ENCODE measurements at places on chromosomes 3 and 15. TPM values are rescaled to one million over a fixed set of nuclear protein-coding genes. Genes with fewer than 3 reads are reported as not detected.

DNA sequence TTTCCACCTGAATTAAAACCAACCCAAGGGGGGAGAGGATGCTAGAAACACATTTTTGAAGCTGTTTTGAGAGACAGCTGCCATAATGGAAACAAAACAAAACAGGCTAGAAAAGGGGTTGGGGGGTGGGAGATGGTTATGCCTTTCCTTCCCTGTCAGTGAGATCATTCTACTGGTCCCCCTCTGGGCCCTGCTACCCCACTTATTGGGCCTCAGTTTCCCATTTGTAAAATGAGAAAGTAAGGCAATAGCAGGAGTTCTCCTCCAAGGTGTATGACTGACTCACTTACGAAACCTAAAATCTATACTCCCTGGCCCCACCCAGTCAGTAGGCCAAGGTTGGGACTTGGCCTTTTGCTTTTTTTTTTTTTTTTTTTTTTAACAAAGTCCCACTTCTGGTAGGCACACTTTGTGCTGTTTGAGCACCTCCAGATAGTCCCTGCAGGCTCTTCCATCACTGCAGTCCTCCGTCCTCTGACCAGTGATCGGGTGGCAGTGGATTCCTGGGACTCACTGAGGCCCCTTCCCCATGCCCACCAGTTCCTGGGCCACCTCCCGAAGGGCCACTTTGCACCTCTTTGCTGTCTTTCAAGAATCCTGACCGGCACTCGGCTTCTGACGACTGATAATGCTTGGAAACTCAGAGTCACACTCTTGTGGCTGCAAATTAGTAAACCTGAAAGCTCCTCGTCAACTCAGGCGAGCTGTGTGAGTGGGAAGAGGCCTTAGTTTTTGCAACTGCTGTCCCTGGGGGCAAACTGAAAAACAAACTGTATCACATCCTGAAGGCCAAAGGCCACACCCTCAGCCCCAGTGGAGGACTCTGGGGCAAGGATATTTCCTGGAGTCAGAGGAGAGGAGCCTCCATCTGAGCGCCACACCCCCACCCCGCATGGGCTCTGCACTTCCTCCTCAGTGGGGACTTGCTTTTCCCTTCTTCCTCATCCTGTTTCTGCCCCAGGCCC lies 6.7 kb upstream of the PSTPIP1 start:
- DNase-seq: no peak

DNA sequence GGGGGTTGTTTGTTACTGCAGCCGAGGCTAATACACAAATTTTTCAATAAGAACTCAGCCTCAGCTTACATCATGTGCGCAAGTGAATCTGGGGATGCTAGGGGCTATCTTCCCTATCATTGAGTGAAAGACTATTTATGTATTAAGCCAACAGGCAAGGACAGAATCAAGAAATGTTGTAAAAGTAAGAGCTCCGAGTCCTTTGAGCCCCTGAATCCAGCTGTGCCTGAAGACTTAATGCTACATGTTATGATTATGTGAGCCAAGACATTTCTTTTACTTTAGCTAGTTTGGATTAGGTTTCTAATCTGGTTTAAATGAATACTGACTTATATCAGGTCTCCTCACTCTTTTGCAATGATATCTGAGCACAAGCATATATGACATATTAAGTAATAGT lies 782.9 kb upstream of the CFAP20DC start:
- no peak for DNase-seq

GRCh38 chr15:95171564-95171963 lies 940.2 kb downstream of the MCTP2 start:
- peak; percentile 3 for DNase-seq

- DNase-seq: no peak
These were observed 262.0 kb downstream of the TUSC7 start for GRCh38 chr3:116971531-116971930.

GRCh38 chr15:32993285-32993684 lies 201.2 kb downstream of the FMN1 start:
- no peak for DNase-seq

GRCh38 chr3:124992041-124992440 lies 57.5 kb upstream of the MUC13 start:
- DNase-seq: no peak

DNA sequence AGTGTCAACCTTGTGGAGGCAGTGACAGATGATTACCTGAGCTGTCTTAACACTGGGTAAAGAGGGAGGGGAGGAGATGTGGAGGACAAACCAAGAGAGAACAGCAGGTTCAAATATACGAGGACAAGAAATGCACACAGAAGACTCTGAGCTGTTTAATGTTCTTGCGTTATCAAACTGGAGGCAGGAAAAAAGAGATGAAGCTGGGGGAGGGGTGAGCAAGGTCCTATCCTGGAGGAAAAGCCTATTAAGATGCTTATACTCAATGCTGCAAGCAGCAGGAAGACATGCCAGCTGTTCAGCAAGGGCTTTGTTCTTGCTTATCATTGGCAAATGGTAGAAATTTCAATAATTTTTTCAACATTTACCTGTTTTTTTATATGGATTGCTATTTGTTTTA lies 345.7 kb upstream of the TRIM42 start:
- DNase-seq: no peak

- DNase-seq: peak; percentile 20
These were observed 1.3 kb upstream of the SPTSSB start for GRCh38 chr3:161372321-161373260.

GRCh38 chr15:33448151-33448550 lies 137.4 kb downstream of the RYR3 start:
- no peak for DNase-seq

GRCh38 chr3:8595695-8596115 lies 48.9 kb downstream of the SSUH2 start:
- no peak for DNase-seq

GRCh38 chr3:108820586-108820985 lies 2.0 kb upstream of the TRAT1 start:
- DNase-seq: no peak

- DNase-seq: no peak
These were observed 1.9 kb downstream of the ROBO2 start for GRCh38 chr3:77041811-77042210.

DNA sequence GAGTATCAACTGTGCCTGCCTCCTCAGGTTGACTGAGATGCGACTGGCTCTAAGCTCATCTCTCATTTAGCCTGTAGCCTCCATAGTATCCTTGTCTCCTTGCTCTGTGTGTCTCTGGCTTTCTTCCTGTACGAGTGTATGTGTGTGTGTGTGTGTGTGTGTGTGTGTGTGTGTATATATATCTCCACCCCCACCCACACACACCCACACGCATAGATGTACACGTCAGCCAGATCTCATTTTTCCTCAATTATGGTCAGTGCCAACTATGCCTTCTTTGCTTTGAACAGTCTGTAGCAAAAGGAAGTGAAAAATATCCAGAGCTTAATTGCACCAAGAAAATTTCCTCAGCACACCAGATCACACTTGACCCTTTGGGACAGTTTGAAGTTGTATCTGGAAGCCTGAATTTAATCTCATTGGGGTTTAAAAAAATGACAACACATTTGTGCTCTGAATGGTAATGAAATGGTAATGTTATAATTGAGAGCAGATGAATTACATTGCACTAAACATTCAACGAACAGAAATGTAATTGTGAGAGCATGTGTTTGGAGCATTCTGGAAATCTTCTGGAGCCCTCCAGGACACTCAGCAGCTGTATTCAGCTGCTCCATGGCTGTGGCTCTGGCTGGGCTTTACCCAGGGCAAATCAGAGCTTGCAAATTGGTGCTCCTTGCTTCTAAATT lies 63.6 kb downstream of the RYR3 start:
- DNase-seq: no peak

DNA sequence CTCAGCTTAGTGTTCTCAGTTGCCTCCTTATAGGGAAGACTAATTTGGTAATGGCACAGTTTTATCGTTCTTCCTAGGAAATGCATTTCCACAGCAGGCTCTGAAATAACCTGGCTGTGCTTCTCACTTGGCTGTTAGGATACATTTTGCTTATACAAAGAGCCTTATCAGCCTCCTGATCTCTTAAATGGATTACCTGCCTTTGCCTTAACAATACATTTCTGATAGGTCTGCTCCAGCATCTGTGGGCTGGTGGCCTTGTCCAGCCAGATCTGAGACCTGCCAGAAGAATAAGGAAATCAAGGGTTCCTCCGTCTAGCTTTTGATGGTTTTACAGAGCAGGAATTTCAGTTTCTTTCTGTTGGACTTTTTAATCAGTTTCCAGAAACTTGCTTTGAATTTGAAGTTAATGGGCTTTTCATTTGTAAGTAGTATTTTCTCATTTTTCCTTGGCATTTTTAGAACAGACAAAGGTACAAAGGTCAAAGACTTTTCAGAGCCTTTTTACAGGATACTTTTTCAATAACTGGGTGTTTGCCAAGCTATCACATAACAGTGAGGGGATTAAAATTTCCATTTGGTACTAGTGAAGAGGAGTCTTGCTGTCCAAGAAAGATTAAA lies 116.3 kb downstream of the AKAP13 start:
- DNase-seq: no peak

DNA sequence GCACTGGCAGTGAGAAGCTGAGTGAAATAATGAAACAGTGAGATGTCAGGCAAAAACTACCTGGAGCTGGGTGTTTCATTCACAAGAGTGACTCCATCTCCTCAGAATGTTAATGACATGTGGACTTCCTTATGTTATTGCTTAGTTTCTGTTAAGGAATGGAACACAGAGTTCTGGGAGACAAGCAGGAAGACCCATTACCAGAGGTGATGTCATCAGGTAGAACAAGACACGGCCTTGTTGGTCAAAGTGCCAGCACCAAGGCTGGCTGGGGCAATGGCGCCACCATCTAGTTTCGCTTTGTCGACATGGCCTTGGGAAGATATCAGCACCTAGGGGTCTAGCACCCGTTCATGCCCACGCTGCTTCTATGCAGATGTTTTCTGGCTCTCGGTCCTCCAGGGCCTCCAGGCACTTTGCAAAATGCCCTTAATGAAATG lies 252.2 kb downstream of the FAM43A start:
- DNase-seq: peak; percentile 15

GRCh38 chr3:184231671-184232070 lies 2.3 kb downstream of the VWA5B2 start:
- no peak for DNase-seq

DNA sequence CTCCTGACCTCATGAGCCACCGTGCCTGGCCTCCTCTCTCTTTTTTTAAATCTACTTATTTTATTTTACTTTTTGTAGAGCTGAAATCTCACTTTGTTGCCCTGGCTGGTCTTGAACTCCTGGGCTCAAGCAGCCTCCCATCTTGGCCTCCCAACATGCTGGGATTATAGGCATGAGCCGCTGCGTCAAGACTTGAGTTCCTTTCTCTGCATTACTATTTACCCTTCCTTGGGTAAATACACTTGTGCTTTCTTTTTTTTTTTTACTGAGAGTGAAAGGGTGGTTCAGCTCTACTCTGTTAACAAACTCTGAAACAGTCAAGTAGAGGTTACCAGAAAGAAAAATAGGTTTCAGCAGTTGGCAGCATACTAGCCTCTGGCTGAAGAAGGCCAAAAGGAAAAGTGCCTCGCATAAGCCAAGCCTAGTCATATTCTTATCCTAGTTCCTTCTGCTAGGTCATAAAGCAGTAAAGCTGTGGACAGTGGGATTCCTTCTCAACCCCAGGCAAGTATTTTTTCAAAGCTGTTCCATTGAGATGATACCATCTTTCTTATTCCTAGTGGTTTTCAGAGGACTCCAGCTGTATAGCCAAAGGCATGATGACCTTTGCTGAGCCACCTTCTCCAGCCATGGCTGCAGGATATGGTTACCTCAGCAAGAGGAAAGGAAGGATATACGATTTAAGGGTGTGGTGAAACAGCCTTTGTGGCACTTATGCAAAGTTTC lies 135.1 kb downstream of the RBPMS2 start:
- DNase-seq: peak; percentile 66

- no peak for DNase-seq
These were observed 10.6 kb upstream of the ITPKA start for GRCh38 chr15:41483115-41483514.

DNA sequence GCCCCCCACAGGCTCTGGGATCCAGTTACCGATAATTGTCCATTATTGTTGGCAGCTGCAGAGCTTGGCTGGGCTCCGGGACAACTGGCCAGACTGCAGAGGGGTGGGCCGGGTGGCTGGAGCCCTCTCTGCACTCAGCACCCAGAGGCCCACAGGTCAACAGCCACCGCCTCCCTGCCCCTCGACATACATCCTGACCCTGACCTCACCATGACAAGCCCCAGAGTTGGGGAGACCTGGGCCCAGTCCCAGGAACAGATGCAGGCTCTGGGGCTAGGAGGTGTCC lies 22.4 kb downstream of the PTH1R start:
- no peak for DNase-seq

- peak; percentile 44 for DNase-seq
These were observed 668 bp downstream of the MRAS start for GRCh38 chr3:138348754-138349739.

- DNase-seq: peak; percentile 27
These were observed 55.4 kb downstream of the CCDC54 start for GRCh38 chr3:107432646-107433045.

DNA sequence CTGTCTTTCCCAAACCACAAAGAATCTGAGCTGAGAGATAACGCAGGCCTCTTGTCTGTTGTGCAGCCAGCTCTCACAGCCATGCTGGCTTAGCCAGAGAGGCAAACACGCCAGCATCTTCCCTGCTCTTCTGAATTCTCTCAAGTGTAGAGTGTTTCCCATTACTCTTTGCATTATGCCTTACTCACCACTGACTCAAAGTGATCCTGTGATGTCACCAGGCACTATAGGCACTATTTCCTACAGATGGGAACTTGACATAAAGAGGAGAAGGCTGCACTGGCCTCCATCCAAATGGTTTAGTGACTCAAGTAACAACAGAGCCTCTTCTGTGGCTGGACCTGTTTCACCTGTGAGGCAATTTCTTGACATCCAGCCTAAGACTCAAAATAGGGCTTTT lies 44.4 kb downstream of the PDZRN3 start:
- DNase-seq: peak; percentile 4

- DNase-seq: peak; percentile 67
These were observed 32.3 kb upstream of the DUSP7 start for GRCh38 chr3:52088445-52089367.

GRCh38 chr3:46927718-46928073 lies 48.8 kb downstream of the CCDC12 start:
- no peak for DNase-seq

Gene ASTE1
- total RNA-seq: 17.6 TPM

Gene SST
- 0.94 TPM for total RNA-seq

Gene HYAL2
- total RNA-seq: 48.2 TPM

Gene ADAMTS9
- total RNA-seq: 0.15 TPM

Gene SLC7A14
- 2.8 TPM for total RNA-seq

Gene GUCA1C
- total RNA-seq: 0.39 TPM

Gene EPB42
- not detected for total RNA-seq

Gene APOD
- not detected for total RNA-seq

Gene VPS13C
- 12.5 TPM for total RNA-seq

Gene SMCO1
- total RNA-seq: 0.05 TPM

Gene FSIP1
- total RNA-seq: 0.76 TPM

Gene CFAP100
- total RNA-seq: not detected

Gene SCG5
- total RNA-seq: 75.2 TPM

Gene SCAP
- total RNA-seq: 26.2 TPM

Gene DENND6A
- 10.0 TPM for total RNA-seq

Gene GYG1
- total RNA-seq: 53.6 TPM
